Heart left ventricle (tissue), 16 donors: ENCODE measurements at places on chromosomes 3 and 15.
A peak's percentile ranks its signal among the peaks of the same experiment; 100 is the strongest.

DNA sequence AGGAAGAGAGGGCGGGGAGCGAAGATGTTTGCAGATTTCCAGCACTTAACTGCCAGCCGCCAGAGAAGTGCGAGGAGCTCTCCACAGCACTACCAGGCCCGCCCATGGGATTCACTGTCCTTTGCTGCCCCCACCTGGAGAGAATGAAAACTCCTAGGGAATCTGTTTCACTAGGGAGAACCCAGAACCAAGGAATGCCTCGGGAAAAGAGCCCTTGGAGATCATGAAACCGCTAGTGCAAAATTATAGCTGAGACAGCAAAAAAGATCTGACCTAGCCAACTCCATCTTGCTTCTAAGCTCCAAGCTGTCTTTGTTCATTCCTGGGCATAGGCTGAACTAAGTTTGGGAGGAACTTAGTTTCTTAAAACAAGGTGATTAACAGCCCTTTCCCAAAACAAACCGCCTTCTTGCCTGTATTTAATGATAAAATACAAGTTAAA lies 82.6 kb upstream of the GCNT3 start:
- no peaks in the 10 kb centered on the region for H3K4me1 ChIP-seq
- peak; percentile 69 for DNase-seq

DNA sequence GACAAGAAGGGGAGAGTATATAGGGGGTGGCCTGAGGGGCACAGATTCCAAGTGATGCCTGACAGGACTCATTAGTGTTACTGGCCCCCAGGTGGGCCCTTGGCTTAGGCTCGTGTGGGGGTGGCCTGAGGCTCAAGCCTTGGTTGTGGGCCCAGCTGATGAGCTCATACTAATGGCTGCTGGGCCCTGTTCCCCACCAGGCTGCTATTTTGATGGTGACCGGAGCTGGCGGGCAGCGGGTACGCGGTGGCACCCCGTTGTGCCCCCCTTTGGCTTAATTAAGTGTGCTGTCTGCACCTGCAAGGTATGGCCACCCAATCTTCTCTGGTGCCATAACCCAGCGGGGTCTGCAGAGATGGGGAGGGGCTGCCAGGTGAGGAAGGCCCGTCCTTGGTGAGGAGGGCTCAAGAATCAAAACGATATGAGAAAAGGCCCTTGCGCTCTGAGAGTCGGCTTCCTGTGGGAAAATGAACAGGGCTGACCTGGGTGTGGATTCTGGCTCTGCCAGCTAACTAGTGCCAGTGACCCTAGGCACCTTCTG lies 7.4 kb downstream of the CHRD start:
- no peaks in the 10 kb centered on the region for H3K36me3 ChIP-seq
- no peak overlapping the region for H3K27ac ChIP-seq
- no peaks in the 10 kb centered on the region for H3K27me3 ChIP-seq
- no peaks in the 10 kb centered on the region for H3K4me1 ChIP-seq
- no peak overlapping the region for H3K4me3 ChIP-seq
- DNase-seq, result no peak

- H3K27me3 ChIP-seq, result no peaks in the 10 kb centered on the region
- no peak overlapping the region for H3K4me3 ChIP-seq
- H3K36me3 ChIP-seq, result no peaks in the 10 kb centered on the region
- no peak overlapping the region for H3K27ac ChIP-seq
- H3K4me1 ChIP-seq, result no peaks in the 10 kb centered on the region
Measured at GRCh38 chr3:146110161-146110560, 50.8 kb downstream of the PLOD2 start.

DNA sequence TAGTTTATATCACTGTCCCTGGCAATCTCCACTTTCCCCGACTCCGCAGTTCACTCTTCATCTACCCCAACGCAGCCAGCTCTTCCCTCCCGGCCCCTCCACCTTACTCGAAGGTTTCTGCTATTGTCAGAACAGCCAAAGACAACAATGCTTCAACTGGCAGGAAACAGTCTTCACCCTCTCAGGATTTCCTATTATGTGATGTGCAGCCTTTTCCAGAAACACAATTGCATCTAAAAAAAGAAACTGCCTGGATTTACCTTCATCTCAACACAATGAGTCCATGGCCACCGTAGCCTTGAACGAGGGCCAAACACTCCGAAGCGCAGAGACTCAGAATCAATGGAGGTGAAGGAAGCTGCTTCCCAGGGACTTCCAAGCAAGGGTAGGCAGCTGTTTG lies 182.1 kb upstream of the TSC22D2 start:
- no peaks in the 10 kb centered on the region for H3K36me3 ChIP-seq
- H3K4me3 ChIP-seq, result no peak overlapping the region
- no peak overlapping the region for H3K27ac ChIP-seq
- peak; percentile 64 for DNase-seq
- H3K27me3 ChIP-seq, result no peaks in the 10 kb centered on the region
- no peaks in the 10 kb centered on the region for H3K4me1 ChIP-seq

DNA sequence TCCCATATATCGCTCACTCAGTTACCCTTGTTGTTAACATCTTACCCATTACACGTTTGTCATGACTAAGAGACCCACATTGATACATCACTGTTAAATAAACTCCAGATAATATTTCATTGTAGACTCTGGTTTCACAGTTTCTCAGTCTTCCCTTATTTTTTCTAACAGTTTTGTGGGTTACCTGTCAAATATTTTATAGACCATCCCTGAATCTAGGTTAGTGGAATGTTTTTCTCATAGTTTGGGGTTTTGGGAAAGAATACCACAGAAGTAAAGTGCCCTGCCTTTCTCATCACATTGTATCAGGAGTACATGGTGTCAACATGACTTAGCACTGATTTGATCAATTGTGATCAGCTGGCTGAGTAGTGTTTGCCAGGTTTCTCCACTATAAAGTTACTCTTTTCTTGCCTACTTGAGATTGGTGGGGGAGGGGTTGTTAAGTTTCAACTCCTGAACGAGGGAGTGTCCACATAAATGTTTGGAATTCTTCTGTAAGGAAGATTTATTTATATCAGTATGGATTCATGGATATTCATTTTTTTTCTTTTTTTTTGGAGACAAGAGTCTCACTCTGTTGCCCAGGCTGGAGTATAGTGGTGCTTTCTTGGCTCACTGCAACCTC lies 25.9 kb downstream of the RNF111 start:
- no peak overlapping the region for H3K4me3 ChIP-seq
- peaks cover 4% of the 10 kb centered on the region for H3K4me1 ChIP-seq
- no peak overlapping the region for H3K27ac ChIP-seq
- no peaks in the 10 kb centered on the region for H3K27me3 ChIP-seq
- H3K36me3 ChIP-seq, result no peaks in the 10 kb centered on the region
- DNase-seq, result no peak

DNA sequence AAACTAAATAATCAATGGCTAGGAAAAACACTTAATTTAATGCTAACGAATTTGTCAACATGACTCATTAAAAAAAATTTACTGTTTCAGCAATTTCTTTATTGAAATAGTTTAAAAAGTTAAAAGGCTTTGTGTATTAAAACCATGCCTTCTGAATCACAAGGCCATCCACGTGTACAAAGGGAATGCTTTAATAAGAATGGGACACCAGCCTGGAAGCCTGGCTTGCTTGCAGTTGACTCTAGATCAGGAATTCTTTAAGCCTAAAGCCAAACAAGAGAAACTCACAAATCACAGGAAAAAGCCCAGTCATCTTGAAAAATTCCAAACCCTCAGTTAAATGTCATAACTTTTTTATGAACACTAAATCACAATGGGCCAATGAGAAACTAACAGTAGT lies 137.6 kb downstream of the PEAK1 start:
- no peaks in the 10 kb centered on the region for H3K36me3 ChIP-seq
- peaks cover 21% of the 10 kb centered on the region for H3K4me1 ChIP-seq
- DNase-seq, result peak; percentile 20
- H3K4me3 ChIP-seq, result no peak overlapping the region
- peak overlapping the region; percentile 15 for H3K27ac ChIP-seq

- no peak overlapping the region for H3K27ac ChIP-seq
- no peaks in the 10 kb centered on the region for H3K36me3 ChIP-seq
- H3K27me3 ChIP-seq, result no peaks in the 10 kb centered on the region
Measured at GRCh38 chr15:82003916-82004315, 41.9 kb downstream of the MEX3B start.

DNA sequence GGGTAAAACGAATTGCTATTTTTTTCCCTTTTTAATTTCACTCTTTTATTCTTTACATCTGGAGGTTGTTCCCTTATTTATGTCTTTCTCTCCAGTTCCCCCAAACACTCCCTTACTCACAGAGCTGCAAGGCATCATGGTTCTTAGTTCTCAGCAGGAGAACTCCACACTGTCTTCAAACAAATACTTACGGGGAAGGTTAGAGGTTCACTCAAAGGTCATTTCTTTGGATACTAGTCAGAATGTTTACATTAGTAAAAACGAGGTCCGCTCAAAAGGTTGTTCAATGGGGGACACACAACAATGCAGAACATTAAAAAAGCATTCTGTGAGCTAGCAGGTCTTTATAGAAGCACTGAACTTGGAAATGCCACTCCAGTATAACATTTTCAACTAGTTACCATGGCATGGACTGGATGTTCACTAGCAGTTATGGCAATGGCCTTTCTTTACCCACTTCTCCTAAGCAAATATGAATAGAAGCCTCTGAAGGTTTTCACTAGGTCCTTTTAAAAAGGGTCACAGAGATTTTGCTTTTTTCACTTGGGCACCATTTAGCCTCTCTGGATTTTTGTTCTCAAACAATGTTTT lies 201.7 kb downstream of the MEIS2 start:
- no peak for DNase-seq
- H3K27me3 ChIP-seq, result no peaks in the 10 kb centered on the region
- H3K27ac ChIP-seq, result no peak overlapping the region

DNA sequence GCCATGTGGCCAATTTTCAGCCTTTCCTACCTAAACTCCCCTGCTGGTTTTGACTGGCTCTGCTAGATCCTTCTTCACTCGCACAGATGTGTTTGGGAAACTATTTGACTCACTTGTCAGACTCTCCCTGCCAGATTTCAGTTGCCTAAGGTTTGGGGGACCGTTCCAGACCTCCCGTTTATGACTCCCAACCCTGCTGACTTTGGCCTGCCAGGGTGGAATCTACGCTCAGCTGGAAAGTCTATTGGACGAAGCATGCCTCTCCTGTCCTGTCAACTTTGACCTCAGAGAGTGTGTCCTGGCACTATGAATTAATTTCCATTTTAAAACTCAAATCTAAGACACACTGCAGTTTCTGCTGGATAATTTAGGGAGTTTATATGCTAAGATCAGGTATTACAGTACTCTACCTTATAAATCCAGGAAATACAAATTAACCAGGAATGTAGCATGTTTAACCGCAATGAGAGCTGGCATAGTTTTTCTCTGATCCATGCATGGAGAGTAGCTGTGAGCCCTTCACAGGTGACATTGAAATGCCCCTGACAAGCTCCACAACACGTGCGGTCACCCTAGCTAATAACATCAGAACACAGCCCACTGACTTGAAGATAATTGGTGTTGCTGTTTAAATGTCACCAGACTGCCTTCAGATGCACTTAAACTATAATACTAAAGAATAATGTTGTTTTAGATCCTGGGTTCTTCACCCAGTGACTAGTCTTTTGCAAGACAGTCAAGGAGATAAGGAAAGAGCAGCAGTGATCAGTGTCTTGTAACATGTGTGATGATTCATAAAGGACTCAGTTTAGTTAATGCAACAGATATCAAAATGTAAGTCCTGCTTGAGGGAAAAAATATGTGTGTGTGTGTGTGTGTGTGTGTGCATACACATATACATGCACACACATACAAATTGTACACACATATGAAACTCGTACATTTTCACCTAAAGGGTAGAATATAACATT lies 223.0 kb upstream of the MCTP2 start:
- H3K4me3 ChIP-seq, result no peak overlapping the region
- DNase-seq, result no peak
- no peaks in the 10 kb centered on the region for H3K36me3 ChIP-seq

DNA sequence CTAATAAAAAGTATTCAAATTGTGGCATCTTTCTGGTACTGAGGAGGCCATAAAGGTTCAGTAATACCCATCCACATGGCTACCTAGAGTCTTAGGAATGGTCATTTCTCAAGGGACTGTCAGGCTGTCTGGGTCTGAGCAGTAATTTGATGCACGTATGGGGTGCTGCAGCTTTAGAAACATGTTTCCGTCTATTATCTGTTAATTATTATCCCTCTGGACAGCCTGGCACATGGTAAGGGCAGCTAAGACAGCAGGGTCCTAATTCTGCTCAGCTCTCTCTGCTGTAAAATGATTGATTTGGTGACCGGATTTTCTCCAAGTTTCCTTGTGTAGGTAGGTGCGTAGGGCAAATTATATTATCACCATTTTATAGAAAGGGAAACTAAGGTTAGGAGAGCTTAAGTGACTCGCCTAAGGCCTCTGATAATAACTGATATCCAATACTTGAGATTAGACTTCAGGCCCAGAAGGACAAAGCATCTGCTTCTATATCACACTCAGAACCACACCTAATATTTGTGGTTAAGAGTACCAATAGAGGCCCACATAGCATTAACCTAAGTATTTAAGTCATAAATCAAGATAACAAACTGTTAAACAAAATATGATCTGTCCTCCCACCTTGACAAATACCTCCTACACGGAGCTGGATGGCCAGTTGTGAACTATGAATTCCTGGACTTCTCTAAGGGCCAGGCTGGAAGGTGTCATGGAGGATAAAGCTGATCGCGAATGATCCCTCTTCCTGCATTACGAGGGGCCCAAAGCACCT lies 2.9 kb upstream of the RAP2B start:
- no peak for DNase-seq
- no peak overlapping the region for H3K4me3 ChIP-seq
- peaks cover 5% of the 10 kb centered on the region for H3K4me1 ChIP-seq
- H3K36me3 ChIP-seq, result no peaks in the 10 kb centered on the region
- H3K27ac ChIP-seq, result no peak overlapping the region

- H3K4me1 ChIP-seq, result no peaks in the 10 kb centered on the region
- no peaks in the 10 kb centered on the region for H3K36me3 ChIP-seq
- H3K27me3 ChIP-seq, result no peaks in the 10 kb centered on the region
- no peak for DNase-seq
- no peak overlapping the region for H3K27ac ChIP-seq
Measured at GRCh38 chr3:66816090-66816761, 181.9 kb upstream of the KBTBD8 start.
